ENCODE measurements at places on chromosomes 1 and 21.

DNA sequence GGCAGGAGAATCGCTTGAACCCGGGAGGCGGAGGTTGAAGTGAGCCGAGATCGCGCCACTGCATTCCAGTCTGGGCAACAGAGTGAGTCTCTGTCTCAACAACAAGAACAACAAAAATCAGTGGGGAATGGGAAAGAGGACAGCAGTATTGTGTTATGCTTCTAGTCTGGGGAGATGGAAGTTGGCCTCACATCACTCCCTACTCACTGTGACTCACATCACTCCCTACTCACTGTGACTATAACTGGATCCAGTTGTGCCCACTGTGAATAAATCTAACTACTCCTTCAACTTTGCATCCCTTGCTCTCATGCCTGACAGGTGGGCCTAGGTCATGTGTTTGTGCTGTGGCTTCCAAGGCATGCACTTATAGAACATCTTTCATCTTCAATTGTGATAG is 285.4 kb upstream of the USP24 start:
- no peak for DNase-seq

- DNase-seq = no peak
Measured at GRCh38 chr21:29307718-29308455, 9.2 kb downstream of the BACH1 start.

DNA sequence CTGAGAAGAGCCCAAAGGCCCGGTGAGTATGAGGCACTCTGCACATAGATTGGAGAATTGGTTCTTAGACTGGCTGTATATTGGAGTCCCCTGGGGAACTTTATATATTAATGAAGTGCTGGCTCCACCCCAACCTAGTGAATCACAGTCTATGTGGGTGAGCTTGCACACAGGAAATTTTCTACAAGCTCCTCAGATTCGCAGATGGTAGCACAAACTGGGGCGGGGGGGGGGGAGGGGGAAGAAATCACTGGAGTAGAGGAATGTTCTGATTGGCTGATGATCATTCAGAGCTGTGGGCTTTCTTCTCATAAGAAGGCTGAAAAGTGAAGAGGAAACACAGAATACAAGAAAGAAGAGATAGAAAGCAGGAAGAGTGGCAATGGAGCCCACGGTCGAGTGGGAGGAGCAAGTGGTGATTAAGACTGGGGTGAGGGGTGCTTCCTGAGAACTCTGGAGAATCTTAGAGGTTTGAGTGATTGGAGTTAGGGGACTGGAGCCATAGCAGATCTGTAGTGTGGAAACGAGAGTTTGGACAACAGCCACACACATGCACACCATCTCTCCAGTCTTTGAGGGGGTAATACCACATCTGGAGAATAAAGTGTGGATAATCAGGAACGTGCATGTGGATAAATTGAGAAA is 465.9 kb upstream of the DAB1 start:
- DNase-seq = no peak

- DNase-seq = no peak
Measured at GRCh38 chr1:78005755-78006154, 1.0 kb downstream of the DNAJB4 start.

DNA sequence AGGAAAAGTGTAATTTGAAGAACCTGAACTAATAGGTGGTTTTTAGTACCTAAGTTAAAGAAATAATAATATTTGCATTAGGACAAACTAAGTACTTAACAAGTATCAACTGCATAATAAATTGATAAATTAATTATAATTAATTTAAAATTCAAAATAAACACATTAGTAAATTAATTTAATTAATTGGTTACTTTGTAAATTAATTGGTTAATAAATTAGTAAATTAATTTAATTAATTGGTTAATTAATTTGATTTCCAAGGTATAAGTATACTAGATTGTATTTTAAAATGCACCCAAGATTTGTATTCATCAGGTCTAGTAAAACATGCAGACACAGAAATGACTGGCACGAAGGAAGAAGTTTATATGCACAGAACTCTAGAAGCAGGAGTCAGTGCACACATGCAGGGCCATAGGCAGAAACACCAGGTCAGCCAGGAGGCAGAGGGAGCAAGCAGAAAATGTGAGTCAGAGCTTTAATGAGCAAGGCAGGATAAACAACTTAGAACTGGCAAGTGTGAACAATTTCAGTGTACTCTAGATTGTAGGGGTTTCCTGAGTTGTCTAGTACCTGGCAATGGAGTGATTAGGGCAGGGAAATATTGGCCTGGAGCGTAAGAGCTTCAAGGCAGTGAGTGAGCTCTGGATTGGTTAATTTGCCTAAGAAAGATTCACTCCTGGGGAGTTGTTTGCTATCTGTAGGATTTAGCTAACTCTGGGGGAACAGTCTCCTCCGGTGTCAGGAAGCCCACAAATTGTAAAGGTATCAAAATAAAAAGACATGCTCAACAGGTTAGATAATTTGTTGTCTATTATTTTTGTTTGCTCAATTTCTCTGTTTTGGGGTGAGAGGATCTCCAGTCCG is 665.7 kb downstream of the MRPL39 start:
- no peak for DNase-seq

DNA sequence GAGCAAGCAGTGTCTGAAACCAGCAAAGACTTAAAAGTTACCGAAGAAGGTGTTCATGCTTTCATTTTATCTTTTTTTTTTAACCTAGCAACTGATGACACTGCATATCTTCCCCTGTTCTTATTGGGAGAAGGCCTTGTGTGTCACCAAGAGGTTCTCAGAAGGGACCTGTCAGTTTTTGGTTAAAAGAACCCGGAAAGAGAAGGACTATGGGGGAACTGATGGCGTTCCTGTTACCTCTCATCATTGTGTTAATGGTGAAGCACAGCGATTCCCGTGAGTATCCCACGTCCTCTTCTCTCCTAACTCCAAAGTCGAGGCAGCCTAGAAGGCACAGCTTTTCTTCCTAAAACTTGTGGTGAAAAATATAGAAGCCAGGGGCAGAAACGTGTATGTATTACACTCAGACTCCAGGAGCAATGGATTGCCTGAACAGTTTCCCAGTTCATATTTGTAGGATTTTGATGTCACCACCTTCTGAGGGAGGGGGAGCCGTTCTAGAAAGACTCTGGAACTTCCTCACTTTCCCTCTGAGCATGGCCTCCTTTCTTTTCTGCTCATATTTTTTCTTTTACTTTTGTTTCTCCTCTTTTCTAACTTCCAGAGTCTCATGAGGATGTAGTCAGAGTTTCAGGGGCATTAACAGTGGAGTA is at the start of gene MR1:
Gene MR1, plus strand, starts transcription at position 185 of the 653 bp plus-strand sequence. Its CDS starts 25 bp downstream, at position 210.
- no peak for DNase-seq

- no peak for DNase-seq
Measured at GRCh38 chr1:198617406-198617805, 21.4 kb upstream of the PTPRC start.

GRCh38 chr1:184255560-184255959 is 131.3 kb upstream of the C1orf21 start:
- DNase-seq = no peak

GRCh38 chr1:179865377-179865776 is 12.2 kb downstream of the TOR1AIP2 start:
- DNase-seq = no peak

DNA sequence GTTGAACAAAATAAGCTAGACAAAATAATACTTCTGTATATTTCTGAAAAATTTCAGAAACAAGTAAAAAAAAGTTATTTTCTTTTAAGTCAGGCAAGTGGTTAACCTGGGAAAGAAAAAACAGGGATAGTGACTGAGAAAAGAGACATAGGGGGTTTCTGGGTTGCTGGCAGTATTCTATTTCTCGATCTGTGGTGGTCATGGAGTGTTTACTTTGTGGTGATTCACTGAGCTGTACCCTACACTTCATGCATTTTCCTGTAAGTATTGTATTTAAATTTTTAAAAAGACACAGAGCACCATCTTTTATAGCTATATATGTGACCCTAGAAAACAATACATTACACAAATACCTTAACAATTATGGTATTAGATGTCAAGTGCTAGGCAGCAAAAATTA is 58.2 kb downstream of the ZNF644 start:
- no peak for DNase-seq

DNA sequence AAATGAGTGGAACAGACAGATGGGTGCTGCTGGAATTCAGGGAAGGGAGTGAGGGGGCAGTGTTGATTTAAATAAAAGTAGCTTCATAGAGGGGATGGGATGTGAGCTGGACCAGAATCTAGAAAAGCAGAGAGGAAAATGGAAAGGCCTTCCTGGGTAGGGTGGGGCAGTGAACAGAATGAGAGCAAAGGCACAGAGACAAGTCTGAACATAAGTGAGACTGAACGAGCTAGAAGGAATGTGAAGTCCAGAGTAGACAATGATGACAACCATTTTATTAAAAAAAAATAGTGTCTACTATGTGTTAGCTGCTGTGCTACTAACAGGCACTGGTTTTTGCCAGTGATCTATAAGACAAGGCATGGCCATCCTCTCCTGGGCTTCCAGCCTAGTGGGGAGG is 36.0 kb downstream of the ELK4 start:
- DNase-seq = no peak

GRCh38 chr1:10178597-10179405 is 31.6 kb upstream of the KIF1B start:
- DNase-seq = no peak

- DNase-seq = no peak
Measured at GRCh38 chr1:104468282-104468681, 718.6 kb downstream of the AMY1C start.

GRCh38 chr1:227886993-227887696 is 60.6 kb downstream of the WNT9A start:
- no peak for DNase-seq

- no peak for DNase-seq
Measured at GRCh38 chr21:42266971-42267556, 48.1 kb downstream of the ABCG1 start.

- DNase-seq = no peak
Measured at GRCh38 chr1:240602189-240602588, 9.8 kb downstream of the GREM2 start.

Measured in hypothalamus (tissue), 51 donors.